Activated naive CD4-positive, alpha-beta T cell (primary cell): ENCODE measurements at places on chromosomes 5 and 9.

DNA sequence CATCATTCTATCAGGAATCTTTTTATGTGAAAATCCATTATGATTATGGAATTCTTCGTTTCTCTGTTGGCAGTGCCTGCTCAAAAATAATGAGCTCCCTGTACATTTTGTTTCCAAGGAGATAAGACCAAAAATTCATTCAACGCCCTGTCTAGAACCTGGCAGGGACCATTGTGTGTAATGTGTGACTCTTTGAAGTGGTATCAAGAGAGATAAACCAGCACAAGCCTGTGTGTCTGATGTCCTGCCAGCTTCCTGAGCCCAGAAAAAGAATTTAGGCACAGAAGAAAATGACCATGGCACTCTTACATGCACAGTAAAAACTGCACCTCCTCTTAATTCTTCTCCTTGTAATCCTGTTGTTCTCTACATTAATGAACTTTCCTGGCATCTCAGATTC is 177.4 kb downstream of the SAXO1 start:
- no peak for DNase-seq

DNA sequence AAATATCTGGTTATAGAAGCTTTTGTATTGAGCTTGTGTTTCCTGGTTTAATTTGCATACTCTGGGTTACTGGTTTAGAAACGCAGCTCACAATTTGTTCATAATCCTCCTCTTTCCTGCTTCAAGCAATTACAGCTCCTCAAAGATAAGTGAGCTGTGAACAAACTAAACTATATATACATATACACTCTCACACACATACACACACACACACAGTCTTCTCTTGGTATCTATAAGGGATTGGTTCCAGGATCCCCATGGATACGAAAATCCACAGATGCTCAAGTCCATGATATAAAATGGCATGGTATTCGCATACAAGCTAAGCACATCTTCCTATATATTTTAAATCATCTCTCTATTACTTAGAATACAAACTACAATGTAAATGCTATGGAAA is 510.9 kb upstream of the CDH18 start:
- DNase-seq: no peak

DNA sequence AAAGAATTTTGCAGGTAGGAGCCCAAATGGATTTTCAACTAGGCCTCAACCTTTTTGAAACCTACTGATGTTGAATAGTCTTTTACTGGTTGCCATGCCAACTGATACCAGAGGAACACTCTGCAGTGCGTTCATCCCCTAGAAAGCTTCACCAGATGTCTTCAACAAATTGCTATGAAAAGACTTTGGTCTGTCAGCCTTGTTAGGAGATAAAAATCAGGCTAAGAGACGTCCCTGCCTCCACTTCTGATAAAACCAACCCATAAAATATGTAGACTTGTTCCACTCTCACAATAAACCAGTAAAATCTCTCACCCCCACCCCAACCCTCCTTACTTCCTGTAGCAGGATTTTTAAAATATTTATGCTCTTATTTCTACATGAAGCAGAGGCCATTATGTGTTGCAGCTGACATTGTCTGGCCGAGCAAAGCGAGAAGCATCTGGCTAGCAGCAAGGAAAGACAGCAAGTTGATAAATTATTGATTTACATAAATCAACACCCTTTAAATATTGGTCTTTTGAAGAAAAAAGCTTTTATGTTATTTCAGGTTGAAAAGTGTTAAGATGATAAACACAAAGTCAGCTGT is 428.7 kb downstream of the ISL1 start:
- no peak for DNase-seq

DNA sequence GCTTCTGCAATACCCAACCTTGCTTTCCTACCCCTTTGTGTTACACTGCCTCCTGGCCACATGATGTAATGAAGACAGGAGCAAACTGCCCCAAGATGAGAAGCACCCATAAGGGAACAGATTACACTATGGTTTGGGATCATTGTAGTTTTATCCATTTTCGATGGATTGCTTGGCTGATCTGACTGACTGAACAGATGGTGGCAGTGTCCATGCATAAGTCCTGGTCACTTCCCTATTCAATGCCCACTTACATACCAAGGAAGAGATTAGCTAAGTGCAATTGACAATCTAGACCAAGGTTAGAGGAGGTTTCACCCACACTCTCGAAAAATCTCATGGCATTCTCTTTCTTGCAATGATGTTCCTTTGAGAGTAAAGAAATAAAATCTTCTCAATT is 319.9 kb downstream of the RAB3C start:
- no peak for DNase-seq

- DNase-seq: no peak
Measured at GRCh38 chr9:36590231-36590630, 17.5 kb downstream of the MELK start.
